ENCODE measurements at places on chromosomes 6 and 20. TPM values are rescaled to one million over a fixed set of nuclear protein-coding genes. Genes with fewer than 3 reads are reported as not detected.

Gene TRIM31
- 1.2 TPM for total RNA-seq

Gene SLC22A7
- total RNA-seq: 0.87 TPM

Gene SPATS1
- total RNA-seq: not detected

GRCh38 chr20:23282546-23282945 lies 68.0 kb upstream of the NXT1 start:
- ATAC-seq: no peak

- ATAC-seq: no peak
These were observed 169.3 kb downstream of the CD83 start for GRCh38 chr6:14286634-14287428.

DNA sequence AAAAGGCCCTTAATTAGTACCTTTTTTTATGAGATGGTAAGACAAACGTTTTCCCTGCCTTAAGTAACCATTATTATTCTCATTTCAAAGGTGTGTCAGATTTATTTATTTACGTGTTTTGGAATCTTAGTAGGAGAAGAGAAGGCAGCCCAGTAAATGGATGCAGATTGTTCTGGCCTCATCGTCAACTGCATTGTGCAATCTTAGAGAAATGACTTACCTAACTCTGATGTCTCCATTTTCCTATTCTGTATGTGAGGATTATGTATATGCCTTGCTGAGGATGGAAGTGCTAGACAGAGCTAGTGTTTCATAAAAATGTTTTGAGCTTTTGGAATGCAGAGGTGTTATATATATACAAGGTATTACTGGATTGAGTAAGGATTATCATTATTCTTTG lies 97.0 kb upstream of the JAG1 start:
- no peak for ATAC-seq

Gene LRP11
- 26.0 TPM for total RNA-seq

DNA sequence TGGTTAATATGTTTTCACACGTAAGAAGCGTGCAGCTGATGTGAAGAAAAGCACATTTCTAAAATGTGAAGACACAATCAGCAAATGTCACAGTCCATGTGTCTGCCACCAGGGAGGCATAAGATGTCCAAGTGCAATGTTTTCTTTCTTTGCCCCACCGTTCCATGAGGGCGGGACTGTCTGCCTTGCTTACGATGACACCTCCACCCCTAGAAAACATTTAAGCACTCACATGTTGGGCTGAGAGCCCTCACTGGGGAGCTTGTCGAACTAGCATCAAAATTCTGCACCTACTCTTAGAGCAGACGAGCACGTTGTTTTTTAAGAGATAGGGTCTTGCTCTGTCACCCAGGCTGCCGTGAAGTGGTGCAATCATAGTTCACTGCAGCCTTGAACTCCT lies 57.6 kb downstream of the PSMG4 start:
- no peak for ATAC-seq

Gene SEMG1
- total RNA-seq: not detected

DNA sequence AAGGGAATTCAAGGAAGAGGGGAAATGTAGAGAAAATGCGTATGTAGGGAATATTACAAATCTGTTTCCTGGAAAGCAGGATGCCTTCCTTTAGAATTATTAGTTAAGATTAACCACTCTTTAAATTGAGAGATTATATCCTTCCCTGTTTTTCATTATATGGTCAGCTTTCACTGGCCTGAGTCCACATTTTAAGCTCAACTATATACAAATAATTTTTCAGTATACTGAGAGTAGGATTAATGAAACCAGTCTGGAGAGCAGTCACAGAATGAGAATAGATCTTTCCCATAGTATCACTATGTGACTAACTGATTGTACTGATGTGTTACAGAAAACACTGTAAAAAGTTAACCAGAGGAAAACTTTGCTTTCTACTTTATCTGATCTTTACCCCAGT lies 306.3 kb downstream of the LAMA2 start:
- ATAC-seq: no peak

- no peak for ATAC-seq
These were observed 1.8 kb downstream of the EPHA7 start for GRCh38 chr6:93417421-93418013.

All from motor neuron (in vitro differentiated cells).